ENCODE measurements at places on chromosomes 2 and 18.

DNA sequence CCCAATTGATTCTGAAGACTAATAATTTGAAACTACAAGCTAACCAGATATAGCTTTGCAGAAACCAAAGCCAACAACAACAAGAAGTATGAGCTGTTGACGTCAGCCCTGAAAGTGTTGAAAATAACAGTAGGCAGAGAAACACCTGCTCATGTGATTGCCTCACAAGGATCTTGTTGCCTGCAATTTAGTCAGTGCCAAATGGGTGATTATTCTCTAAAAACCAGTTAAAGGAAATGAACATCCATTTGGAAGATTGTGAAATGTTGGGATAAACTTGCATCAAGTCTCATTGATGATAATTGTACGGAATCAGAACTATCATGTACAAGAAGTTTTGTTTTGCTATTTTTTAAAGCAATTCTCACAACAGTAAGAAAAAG is 2.8 kb downstream of the CYTIP start:
- DNase-seq, result no peak

DNA sequence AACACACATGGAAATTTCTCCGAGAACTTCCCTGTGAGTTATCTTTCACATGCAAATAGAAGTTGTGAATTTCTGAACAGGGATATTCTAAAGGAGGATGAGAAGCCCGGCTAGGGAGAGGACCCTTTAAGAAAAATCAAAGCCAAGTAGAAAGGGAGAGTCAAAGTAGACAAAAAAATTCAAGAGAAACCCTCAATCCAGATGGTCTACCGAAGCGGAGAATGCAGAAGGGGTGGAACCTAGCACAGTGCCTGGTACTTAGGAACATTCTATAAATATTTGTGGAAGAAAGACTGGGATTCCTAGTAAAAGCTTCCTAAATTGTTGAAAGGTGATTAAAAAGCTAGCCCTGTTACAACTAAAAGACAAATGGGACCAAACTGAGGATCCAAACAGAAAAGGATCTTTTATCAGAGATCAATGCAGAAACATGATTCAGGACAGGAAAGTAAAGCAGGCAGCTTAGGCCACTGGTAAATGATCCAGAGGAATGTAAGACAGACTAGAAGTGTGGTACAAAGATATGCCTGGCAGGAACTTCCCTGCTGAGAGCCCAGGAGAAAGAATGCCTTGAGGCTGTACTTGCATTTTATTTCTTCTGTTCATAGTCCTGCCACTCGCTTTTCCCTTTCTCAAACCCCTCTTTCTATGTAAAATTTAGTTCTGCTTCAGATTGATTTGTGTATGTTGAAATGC is 19.5 kb upstream of the GLS start:
- no peak for DNase-seq

GRCh38 chr2:237978058-237978712 is 11.4 kb downstream of the UBE2F start:
- no peak for DNase-seq

DNA sequence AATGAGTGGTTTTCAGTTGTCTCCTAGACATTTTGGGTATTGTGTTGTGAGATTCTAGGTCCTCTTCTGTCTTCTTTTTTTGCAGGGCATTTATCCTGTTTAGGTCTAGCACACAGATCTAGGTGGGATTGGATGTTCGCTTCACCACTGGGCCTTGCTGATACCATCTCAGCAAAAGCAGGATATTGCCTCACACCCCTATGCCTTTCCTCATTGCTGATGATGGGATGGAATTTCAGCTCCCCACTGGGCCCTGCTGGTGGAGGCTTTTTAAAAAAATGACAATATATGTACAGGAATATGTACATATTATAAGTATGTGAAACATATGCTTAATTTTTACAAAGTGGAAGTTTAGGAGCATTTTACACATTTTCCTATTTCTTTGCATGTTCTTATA is 5.4 kb upstream of the TOGARAM2 start:
- DNase-seq, result no peak

- no peak for DNase-seq
These were observed 46.8 kb upstream of the CTDP1 start for GRCh38 chr18:79632765-79633164.

GRCh38 chr2:159941729-159942128 is 120.7 kb downstream of the PLA2R1 start:
- no peak for DNase-seq

DNA sequence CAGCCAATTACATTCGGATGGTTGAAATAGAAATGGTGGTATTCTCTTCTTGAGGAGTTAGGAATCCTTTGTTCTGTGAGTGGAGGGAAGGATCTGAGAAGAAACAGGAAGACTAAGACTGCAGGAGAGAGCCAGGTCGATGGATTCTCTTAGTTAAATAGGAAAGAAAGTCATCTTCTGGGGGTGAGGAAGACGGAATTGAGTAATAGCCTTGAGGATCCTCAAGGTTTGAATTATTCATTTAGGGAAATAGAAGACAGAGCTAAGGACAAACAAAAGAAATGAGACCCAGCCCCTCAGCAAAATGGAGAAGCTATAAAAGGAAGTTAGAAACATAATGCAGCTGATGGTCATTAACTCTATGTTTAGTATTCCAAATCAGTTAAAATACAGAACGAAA is 1.8 kb downstream of the LAPTM4A start:
- no peak for DNase-seq

- DNase-seq, result no peak
These were observed 306.9 kb upstream of the NT5C1B start for GRCh38 chr2:18896125-18896764.

DNA sequence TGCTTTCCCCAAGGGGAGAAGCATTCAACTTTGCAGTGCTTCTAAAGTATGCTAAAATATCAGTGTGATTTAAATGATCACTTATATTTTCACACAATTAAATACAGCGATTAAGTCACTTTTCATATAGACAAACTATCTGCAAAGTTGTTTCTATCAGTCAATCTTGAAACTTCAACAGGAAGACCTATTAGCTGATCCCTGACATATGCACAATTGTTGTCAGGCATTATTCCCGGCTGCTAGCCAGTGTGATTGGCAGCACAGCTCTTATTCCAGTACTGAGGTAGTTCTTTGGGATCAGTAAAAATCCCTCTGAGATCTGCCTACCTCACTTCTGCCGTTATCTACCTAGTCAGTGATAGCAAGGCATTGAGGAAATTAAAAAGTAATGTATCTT is 629.5 kb downstream of the NR4A2 start:
- no peak for DNase-seq

- DNase-seq, result no peak
These were observed 36.8 kb downstream of the PARD6G start for GRCh38 chr18:80210312-80211083.

DNA sequence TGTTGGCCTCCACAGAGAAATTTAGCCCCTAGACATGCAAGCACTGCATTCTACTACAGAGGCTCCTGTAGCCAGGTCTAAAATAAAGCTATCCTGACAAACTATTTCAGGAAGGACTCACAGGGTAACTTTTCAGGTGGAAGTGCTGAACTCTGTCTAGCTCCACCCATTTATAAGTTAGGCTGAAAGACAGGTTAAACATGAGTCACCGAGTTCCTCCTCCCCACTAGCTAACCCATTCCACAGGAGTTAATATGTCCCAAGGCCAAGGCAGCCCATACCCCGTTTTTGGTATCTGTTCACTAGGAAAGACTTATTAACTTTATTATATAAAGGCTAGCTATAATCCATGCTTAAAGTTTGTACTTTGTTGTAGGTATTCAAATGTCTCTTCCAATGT is 3.5 kb downstream of the CWC22 start:
- DNase-seq, result no peak

- DNase-seq, result no peak
These were observed 16.4 kb upstream of the FBLN7 start for GRCh38 chr2:112121682-112122254.

DNA sequence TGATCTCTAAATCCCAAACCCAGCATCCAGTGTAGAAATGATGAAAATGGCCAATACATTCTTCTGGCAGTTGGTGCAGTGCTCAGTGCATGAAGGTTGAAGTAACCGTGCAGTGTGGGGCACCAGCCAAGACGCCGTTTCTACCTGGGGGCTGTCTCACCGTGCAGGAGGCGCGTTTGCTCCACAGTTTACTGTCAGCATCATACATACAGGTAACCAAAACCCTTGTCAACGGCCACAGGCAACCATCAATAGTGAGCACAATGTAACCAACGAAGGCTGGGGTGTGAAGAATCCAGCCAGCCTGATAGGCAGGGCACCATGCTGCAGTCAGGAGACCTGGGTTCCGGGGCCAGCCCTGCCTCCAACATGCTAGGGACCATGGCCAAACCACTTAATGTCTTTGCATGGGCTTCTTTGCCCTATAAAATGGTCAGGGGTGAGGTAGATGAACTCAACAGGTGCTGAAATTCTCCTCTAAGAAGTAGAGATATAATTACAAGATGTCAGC is 127.5 kb upstream of the ID2 start:
- DNase-seq, result no peak

GRCh38 chr2:28665041-28665704 is 86.5 kb upstream of the PPP1CB start:
- no peak for DNase-seq

GRCh38 chr2:199100326-199101110 is 357.2 kb downstream of the SATB2 start:
- no peak for DNase-seq

DNA sequence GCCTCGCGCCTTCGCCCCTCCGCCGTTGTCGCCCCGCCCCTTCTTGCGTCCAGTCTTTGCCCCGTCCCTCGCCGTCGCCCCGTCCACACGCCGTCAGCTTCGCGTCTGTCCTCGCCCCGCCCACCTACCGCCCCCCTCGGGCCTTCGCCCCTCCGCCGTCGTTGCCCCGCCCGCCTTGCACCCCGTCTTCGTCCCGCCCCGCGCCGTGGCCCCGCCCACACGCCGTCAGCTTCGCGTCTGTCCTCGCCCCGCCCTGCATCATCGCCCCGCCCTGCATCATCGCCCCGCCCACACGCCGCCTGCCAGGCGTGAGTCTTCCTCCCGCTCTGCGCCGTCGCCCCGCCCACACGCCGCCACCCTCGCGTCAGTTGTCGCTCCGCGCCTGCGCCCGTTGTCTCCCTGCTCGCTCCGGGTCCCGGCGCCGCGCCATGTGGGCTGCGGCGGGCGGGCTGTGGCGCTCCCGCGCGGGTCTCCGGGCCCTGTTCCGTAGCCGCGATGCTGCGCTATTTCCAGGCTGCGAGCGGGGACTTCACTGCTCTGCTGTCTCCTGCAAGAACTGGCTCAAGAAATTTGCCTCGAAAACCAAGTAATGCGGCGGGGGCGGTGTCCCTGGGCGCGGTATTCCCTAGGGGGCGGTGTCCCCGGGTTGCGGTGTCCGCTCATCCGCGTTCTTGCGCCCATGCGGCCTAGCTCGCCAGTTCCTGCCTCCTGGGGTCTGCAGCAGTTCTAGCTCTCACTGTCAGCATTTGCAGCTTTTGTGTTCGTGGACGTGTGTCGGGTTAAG is at the start of gene RBFA:
TSS of gene RBFA (plus strand) at position 367 of the 784 bp plus-strand sequence. CDS start at position 429, 62 bp downstream.
- peak; percentile 98 for DNase-seq
